Activated T-cell treated with anti-CD3 and anti-CD28 coated beads, Interleukin-2, amount 50 U/mL, for 4 hours (primary cell): ENCODE measurements at places on chromosomes 5 and 9. TPM values are rescaled to one million over a fixed set of nuclear protein-coding genes. Genes with fewer than 3 reads are reported as not detected.

GRCh38 chr5:54551926-54552325 is 34.4 kb downstream of the SNX18 start:
- DNase-seq: no peak

DNA sequence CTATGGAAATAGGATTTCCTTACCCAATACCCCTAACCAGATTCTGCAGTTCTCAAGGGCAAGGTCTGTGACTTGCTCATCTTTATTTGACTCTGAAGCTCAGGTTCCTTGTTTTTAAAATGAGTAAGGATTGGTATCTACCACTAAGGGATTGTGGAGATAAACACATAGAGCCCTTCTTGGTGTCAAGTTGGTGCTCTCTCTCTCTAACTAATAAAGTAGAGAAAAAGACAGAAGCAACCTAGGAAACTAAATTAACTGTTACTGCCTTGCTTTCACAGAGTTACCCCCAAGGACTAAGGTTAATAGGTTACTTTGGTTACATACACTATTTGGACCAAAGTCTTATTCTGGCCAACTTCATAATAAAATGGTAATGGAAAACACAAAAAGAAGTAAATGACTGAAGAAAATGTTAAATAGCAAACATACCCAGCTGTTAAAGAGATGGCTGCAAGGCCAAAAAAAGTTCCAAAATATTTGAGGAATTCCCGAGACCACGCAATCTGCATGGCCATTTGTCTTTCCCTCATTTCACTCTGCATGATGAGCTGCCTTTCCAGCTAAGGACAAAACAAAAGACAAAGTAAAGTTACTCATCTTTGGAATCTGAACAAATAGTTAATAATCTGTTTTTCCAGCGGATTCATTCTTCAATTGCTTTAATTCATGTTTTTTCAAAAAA is 21.8 kb upstream of the RLN1 start:
- DNase-seq: no peak

DNA sequence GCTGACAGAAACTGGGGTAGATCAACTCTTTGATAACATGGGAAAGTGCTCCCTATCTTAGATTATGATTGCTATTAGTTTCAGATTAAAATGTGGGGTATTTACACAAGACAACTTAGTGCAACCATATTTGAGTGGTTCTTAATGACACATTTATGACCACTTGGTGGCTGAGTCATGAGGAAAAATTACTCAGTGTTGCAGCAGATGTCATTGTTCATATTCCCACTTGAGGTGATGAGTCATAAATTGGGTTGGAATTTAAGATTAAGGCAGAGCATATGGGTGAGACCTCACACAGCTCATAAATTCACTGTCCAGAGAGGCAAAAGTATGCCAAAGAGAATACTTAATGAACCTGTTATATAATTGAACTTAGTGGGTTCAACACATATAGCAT is 408.3 kb downstream of the DMRT2 start:
- DNase-seq: no peak

DNA sequence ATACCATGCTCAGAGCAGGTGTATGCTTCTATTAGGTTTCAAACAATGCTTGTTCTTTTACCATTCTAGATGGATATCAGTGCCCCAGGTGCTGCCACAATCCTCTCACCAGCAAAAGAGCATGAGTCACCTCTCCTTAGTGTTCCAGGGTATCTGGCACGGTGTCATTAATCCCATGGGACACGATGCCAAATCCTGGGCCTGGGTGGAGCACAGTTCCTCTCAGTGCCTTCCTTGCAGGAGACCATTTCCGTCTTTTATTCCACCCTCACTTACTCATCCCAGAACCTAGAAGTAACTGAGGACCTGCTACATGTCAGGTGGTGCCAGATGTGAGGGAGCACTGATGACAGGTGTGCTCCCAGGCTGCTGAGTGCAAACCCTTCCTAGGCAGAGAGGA is 1.3 kb upstream of the OR13J1 start:
- no peak for DNase-seq

Gene ZNF782
- total RNA-seq: 2.8 TPM

DNA sequence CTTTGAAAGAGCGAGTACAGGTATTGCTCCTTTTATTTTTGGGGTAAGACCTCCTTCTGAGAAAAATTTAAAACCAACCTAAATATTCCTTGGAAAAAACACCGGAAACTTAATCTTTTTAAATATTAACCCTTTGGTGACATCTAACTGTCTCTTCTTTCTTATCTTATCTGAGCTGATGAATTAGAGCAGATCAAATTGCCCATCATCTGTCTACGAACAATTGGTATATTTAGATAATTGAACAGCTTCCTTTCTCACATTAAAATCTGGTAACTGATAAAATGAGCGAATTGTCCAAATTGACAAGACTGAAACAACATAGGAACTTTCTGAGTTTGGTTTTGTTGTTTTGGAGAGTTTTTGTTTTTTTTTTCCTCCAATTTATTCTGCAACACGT is 2.0 kb downstream of the ISL1 start:
- no peak for DNase-seq

Gene CDH18
- total RNA-seq: not detected

DNA sequence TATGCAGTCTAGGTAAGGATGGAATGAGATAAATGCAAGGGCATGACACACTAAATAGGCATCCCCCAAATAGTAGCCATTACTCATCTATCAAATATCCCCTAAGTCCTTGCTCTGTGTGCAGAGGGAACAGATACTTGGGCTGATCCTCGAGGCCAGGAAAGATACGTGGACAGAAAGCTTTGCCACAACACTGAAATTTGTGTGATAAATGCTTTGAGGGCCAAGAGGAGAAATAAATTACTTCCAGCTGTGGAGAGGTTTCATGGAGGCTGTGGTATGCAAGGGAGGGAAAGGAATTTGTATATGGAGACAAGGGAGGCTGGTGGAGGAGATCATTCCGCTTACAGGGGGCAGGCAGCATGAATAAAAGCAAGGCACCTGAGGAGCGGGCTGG is 18.5 kb downstream of the ATOX1 start:
- no peak for DNase-seq

DNA sequence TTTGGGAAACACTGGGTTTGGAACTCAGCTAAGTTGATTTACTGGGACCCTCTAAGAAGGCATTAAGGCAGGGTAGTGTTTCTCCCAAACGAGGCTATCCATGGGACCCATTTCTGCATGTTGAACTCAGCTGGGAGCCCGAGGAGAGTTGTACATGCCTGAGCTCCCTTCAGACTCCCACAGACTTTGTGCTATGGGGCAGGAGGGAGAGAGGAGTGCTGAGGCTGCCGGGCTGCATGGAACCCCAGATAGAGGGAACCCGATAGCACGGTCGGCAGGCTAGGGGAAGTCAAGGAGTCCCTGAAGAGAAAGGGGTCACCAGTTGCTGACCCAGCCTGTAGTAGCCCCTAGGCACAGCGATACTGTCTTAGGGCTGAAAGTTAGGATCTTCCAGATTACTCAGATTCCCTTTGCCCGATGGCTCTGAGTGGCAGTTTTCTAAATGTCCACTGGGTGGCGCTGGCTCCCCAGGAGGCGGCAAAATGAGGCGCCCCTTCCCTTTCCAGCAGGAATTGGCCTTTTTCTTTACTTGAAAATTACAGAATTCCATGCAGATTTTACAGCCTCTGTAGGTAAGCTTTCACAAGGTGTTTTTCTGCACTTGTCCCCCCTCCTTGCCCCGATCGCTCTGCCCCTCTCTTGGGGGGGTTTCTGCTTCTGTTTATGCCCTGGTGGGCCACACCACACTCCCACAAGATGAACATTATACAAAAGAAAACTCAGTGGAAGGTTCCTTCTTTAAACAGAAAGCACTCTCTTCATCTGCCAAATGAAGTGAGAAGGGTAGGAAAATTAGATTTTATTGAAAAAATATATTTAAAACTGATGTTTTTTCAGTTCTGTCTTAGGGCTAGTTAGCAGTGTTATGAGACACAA is 17.8 kb downstream of the NANS start:
- peak; percentile 60 for DNase-seq
